ENCODE measurements at places on chromosomes 1 and 21.
A peak's percentile ranks its signal among the peaks of the same experiment; 100 is the strongest.

GRCh38 chr1:223198628-223198965, 55.5 kb upstream of the TLR5 start:
- DNase-seq = no peak

DNA sequence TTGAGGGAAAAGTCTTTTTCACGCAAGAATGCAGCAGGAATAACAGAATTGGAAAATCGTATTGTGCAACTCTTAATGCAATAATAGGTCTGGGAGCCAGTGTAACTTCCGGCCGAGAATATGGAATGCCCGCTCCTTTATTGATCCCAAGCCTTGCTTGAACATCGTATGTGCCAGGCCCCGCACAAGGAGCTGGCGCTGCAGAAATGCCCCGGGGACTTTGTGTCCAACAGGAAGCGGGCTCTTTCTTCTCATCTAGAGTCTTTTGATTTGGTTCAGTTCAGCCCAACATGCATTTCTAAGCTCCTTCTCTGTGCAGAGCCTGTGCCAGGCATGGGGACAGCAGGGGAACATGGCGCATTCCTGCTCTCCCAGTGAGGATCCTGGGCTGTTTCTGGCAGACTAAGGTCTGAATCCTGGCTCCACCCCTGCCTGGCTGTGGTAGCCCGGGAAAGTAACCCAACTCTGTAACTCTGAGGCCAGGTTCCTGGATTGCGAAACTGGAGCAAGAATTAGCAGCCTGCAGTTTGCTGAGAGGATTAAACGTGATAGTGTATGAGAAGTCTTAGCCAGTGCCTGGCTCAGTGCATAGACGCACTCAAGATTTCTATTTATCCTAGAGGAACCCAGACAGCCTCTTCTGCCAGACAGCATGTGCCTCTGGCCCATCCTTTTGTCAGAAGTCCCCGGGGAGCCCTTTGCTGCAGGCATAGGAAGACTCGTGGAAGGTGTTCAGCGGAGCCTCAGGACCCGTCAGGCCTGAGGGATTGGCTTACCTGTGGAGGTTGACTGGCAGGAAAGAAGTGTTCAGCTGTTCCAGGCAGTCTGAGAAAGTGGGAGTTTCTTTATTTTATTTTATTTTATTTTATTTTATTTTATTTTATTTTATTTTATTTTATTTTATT, 987 bp upstream of the CDCP2 start:
- no peak for DNase-seq

- DNase-seq = no peak
Measured at GRCh38 chr1:229952670-229953520, 114.1 kb upstream of the GALNT2 start.

DNA sequence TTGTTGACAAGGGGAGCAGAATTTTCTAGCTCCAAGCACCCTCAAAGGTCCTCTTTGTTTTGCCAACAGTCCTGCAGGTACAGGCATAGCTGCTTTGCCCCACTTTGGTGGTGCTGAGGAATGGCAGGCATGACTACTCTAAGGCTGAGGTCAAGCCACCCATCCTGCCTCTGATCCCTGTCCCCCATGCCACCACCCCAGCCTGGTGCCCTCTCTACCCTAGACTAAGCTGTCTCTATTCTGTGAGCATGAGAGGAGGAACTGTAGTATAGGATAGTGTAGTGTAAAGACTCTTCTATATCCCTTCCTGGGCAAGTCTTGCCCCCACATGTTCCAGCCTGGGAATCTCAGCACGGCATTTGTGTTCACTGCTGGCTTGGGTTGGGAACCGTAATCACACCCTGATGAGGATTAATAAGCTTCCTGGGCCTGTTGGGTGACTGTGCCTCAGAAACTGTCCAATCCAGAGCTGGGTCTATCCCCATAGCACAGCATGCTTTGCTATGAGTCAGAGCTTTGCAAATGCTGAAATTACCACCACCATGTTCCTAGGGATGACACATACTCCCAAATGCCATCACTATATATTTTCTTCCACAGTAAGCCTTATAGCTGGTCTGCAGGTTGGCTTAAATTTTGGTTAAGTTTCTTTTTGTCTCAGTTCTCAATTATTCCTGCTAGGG, 105.7 kb upstream of the PPP2R5A start:
- DNase-seq = no peak

GRCh38 chr1:17012775-17013490, 1.2 kb upstream of the ATP13A2 start:
- no peak for DNase-seq

DNA sequence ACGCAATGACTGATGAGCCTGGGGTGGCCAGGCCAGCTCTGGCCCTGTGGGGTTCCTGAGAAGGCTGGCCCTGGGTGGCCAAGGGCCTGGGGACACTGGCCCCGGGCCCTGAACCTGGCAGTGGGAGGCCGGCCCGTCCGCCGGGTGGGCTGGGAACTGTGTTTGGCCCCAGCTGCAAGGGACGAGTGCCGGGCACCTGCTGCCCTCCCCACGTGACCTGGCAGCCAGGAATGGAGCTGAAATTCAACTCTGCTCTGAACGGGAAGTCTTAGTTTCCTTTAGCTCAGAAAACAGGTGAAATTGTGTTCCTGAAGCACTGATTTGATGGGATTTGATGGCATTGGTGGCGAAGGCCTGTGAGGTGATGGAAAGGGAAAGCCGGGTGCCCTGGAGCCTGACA, 8.2 kb upstream of the TTLL10 start:
- no peak for DNase-seq

- DNase-seq = no peak
Measured at GRCh38 chr1:78547081-78547480, 56.3 kb downstream of the PTGFR start.

DNA sequence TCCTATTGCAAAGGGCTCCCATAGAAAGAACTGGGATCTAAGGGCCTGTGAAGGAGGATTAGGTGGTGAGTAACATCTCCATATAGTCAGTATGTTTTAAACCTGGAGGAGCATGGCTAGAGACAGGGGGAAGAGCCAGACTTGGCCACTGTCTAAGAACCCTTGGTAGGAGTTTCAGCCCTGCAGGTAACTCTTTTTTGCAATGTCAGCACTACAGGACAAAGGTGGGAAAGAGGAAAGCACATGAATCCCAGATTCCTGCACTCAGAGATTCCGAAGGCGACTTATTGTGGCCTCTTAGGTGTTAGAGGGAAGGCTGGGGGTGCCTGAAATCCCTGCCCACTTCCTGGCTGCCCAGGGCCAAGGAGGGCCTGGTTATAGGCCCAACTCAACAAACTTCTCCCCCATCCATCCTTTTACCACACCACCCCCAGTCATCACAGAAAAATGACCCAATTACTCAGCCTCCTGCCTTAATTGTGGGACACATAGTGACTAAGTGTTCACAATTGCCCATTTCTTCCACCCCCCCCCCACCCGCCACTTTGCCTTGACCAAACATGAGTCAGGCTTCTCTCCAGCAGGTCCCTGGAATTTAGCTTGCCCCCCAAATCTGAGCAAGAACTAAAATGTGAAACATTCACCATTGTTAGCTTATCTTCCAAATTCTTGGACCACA, 1.9 kb upstream of the NTNG1 start:
- DNase-seq = no peak

- DNase-seq = no peak
Measured at GRCh38 chr1:225612287-225612686, 40.6 kb downstream of the ENAH start.

DNA sequence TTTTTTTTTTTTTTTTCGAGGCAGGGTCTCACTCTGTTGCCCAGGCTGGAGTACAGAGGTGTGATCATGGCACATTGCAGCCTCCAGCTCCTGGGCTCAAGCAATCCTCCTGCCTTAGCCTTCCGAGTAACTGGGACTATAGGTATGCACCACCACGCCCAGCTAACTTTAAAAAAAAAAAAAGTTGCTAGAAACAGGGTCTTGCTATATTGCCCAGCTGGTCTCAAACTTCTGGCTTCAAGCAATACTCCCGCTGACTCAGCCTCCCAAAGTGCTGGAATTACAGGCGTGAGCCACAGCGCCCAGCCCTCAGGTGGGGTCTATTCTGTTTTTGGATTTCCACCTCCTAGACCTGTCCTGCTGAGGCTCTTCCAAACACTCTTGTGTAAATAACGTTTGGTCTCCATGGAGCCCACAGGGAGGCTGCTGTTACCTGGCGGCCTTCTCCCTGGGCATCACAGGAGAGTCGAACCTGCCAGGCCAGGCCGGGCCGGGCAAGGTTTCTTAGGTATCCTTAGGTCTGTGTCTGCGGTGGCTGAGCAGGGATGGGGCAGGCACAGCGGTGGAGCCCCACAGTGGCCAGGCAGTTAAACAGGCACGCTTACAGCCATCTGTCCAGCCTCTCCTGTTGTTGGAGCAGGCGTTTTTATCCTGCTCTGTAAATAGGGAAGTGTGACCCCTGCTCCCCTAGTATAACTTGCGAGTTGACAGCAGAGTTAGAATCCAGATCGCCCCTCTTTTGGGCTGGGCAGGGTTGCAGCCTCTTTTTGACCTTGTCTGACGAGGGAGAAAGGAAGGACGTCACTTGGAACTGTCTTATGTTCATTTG, 18.8 kb downstream of the PLEKHM2 start:
- DNase-seq = no peak

GRCh38 chr1:245671349-245671748, 516.6 kb downstream of the KIF26B start:
- DNase-seq = no peak

DNA sequence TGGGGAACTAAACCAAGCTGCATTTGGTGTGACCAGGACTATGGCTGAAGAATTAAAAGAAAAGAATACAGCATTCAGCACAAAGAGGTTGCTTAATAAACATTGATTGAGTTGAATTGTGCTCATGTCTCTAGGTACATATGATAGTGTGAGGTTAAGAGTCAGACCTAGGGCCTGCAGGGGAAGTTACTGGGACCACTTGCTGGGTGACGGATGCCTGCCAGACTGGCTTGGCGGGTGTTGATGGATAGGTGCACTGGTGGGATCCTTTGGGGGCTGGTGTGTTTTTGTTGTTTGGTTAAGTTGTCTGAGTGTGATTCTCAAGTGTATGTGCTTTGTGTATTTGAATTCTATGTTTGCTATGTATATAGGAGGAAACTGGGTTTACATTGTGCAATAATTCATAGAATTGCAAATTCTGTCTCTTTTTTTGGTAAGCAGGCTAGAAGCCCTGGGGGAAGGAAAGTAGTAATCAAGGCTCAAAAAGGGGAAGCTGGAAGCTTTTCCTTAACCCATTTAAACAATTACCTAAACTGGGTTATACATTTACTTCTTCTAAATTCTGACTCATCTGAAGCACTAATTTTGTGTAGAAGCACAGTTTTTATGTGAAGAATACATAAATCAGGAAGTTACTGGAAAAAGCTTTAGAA, 1.8 kb downstream of the CD101 start:
- DNase-seq = no peak

DNA sequence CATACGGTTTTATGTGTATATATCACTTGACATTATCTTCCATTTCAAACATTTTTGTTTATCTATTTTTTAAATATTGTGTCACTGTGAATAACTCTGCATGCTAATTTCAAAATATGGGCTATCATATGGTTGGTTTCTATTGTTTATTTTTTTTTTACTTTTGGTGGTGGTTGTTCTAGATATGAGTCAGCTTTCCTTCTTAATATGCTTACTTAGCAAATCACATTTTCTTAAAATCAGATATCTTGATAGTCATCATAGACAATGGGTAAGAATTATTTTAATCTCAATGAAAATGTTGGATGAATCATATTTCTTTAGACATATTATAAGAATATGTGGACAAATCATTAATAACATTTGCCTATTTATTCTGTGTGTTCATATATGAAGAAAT, 881.5 kb downstream of the BRINP3 start:
- no peak for DNase-seq

DNA sequence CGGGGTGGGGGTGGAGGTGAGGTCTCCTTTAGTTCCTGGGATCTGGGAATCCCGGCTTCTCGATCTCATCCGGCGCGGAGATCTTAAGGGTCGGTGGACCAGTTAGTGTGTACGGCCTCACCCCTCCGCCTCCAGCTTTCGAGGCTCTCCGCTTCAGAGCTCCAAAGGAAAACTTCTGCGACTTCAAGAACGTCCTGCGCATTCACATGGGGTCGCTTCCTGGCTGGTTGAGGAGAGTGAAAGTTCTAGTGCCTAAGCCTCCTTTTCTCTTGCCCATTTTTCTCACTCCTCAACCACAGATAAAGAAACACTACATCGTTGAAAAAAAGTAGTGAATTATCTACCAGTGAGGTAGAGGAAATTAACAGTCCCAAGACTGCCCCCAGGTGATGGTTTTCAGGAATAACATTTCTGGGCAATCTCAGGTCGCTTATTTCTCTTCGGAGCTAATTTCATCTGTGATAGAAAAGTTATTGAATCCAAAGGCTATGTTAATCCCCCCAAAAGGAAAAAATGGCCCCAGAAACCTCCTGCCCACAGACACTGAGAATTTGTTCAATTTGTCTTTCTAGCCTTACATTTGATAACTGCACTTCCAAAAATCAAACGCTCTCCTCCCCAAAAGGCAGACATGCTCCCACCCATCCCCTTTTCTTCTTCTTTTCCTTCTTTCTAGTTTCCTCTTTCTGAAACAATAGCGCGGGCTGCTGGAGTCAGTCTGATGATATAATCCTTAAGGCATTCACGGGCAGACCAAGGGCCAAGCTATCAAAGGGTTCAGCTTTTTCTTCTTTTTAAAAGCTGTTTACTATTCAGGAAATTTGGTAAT, 20.6 kb upstream of the TBX15 start:
- no peak for DNase-seq

DNA sequence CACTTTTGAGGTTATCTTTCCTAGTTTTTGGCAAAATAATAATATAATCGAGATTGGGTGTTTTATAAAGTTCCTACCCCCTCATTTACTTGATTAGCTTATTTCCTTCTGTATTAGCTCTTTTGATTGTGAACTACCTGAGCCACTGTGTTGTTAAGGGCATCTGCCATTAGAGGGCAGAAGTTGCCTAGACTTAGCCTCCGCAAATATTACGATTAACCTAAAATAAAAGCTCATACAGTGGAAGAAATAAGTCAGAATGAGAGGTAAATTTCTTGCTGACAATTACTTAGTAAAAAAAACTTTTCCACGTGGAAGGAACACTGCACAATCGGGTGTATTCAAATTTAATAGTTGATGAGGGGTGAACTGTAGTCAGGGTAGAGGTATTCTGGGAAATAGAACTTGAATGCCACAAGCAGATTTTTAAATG, 2.3 kb downstream of the H3-3A start:
- peak; percentile 10 for DNase-seq

DNA sequence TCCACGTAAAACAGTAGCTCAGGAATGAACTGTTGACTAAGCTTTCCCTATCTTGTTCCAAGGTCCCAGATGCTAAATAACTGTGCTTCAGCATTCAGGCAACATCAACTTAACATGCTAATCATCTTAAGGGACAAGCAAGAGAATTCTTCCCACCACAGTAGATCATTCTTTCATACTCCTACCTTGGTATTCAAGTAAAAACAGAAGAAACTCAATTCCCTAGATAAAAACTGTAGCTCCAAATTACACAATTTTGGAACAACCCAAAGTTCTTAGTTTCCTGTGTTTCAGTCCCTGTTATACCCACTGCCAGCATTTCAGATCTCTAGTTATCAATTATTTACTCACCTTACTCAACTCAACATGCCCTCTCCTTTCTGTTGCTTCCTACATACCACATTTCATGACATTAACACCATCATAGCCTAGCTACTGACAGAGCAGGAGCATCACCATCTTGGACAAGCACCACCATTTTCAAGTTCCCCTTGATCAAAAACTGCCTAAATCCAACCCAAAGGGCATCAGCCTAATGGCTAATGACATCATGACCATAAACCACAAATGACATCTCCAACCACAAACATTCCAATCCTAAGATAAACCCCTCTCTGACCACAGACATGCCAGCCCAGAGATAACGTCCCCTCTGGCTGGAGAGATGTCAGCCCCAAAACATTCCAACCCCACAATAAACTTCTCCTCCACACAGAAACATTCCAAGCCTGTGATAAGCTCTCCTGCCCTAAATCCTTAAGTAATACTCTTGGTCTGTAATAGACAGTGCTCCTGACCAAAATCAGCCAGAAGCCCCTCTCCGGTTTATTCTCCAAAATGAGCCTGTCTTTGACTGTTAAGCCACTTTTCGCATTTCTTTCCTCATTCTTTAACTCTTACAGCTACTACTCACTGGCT, 191.2 kb downstream of the RERE start:
- DNase-seq = no peak

All from stimulated activated CD8-positive, alpha-beta memory T cell treated with anti-CD3 and anti-CD28 coated beads, Interleukin-12 subunit alpha, Interleukin-12 subunit beta, amount 100 ng/mL, for 4 hours (primary cell).